ENCODE measurements at places on chromosomes 6 and 20.
A peak's percentile ranks its signal among the peaks of the same experiment; 100 is the strongest.

- no peak for DNase-seq
Measured at GRCh38 chr6:36082318-36082717, 48.0 kb upstream of the MAPK13 start.

GRCh38 chr6:15887491-15888461, 224.9 kb upstream of the DTNBP1 start:
- peak; percentile 46 for DNase-seq

DNA sequence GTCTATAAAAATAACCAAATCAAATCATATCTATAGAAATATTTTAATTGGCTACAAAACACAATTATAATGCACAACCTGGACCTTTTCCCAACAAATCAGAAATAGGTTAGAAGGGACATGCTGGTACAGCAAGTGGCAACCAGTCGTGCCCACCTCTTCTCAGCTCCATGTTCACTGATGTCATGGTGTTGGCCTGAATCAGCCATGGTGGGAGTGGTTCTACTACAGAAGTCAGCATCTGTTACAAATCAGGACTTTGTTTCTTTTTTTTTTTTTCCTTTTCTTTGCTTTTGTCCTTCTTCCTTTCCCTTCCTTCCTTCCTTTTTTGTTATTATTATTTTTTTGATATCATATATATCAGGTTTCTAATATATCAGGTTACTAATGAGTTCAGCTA, 91.2 kb downstream of the RALGAPA2 start:
- no peak for DNase-seq

DNA sequence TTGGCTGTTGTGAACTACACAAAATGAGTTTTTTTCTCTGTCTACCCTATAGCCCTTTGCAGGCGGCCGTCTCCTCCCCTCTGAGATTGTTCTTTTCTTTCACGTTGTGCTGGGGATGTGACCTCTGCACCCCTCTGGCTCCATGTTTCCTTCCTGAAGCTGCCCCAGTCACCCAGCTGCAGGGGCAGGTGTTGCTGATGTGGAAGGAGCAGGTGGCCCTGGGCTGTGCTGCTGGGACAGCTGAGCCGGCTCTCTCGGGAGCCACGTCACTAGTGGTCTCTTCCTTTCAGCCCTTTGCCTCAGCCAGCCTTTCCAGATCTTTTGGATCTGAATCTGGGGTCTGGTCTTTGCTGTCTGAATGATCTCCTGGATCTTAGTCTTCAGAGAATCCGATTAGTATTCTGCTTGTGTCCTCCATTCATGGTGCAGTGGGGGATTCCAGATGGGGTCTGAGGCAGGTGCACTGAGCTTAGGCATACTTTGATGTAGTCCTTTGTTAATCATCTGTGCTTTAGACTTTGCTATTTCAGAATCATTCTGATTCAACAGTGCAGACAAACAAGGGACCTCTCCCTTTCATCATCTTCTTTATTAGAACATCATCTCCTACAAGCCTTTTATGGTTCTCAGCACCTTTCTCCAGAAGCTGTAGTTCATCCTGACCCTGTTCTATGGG, 31.4 kb downstream of the TMEM181 start:
- DNase-seq, result no peak

DNA sequence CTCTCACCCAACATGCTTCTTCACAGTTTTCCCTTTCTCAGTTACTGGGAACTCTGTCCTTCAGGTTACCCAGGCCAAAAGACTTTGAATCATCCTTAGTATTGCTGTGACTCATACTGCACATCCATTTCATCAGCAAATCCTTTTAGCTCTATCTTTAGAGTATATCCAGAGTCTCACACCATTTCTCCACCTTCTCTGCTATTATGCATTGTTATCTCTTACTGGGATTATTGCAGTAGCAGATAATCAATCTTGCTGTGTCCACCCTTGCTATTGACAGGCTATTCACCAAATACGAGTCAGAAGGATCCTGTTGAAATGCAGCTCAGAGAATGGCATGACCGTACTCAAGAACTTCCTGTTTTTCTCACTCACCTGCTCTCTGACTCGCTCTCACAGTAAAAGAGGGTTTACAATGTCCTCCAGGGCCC, 57.3 kb downstream of the BCKDHB start:
- DNase-seq, result peak; percentile 11

DNA sequence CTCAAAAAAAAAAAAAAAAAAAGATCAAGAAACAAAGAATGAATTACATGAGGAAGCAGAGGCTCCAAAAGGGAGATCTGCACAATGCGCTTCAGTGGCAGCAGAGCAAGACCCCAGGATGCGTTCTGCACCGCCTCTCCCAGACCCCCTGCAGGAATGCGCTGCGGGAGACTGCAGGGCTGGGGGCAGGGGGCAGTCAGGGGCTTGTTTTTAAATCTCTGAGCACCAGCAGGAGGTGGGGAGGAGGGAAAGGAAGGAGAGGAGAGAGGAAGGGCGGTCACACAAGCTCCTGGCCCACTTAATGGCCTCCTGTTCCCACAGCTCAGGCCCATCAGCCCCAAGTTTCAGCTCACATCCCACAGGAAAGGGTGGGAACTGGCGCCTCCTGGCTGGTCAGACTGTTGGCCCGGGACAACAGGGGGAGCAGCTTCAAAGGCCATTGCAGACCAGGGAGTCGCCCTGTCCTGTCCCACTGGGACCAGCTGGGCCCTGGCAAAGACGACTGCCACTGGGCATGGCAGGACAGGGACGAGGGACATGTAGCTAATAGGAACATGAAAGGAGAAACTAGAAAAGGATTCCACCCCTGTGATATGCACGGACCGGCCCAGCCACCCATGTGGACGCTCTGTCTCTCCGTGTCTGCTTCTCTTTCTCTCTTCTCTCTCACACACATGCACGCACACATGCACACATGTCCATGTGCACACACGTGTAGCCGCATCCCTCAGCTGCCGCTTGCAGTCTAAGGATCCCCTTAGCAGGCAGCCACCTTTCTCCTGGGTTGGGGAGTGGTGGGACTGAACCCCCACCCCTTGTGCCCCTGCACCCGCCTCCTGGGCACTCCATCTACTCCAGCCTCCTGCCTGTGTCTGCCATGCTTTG, 34.7 kb downstream of the TFEB start:
- no peak for DNase-seq

- no peak for DNase-seq
Measured at GRCh38 chr6:13453771-13454251, 33.6 kb downstream of the GFOD1 start.

DNA sequence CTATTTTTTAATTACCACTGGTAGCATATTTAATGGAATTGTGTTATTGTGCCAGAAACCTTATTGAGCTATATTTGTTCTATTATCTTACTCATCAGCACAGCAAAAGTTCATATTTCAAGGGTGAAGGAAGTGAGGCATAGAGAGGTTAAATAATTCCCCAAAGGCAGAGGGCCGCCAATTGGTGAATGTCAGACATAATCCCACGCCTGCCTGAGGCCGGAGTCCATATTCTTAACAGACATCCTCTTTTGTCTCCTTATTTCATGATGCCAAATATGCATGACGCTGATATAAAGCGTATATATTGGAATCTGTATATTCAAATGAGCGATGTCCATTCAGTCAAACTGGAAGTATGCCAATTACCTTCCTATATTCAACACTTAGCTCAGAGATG, 505.0 kb upstream of the SLC35B3 start:
- DNase-seq, result no peak

- no peak for DNase-seq
Measured at GRCh38 chr6:168782187-168782751, 341.3 kb downstream of the SMOC2 start.

GRCh38 chr20:25145131-25145530, 50.4 kb upstream of the ENTPD6 start:
- no peak for DNase-seq

DNA sequence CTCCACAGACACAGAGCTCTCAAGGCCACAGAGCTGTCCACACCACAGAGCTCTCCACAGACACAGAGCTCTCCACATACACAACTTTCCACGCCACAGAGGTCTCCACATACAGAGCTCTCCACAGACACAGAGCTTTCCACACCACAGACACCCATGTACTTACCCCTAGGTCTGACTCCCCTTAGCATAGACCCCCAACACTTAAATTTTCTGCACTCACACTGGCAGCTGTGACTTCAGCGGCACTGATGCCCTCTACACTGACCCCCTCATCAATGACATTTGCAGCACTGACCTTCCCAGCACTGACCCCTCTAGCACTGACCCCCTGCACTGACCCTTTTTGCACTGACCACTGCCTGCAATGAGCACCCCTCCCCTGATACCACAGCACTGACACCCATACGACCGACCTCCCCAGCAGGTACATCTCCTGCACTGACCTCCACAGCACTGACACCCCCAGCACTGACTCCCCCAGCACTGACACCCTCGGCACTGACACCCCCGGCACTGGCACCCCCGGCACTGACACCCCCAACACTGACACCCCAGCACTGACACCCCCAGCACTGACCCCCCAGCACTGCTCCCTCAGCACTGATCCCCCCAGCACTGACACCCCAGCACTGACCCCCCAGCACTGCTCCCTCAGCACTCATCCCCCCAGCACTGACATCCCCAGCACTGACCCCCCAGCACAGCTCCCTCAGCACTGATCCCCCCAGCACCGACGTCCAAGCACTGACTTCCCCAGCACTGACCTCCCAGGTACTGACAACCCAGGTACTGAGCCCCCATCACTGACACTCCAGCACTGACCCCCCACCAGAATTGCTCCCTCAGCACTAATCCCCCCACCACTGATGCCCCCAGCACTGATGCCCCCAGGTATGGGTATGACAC, 56.5 kb downstream of the ERMARD start:
- DNase-seq, result no peak

GRCh38 chr6:75091467-75092190, 114.2 kb downstream of the COL12A1 start:
- no peak for DNase-seq

- no peak for DNase-seq
Measured at GRCh38 chr6:39617520-39617919, 107.7 kb downstream of the KIF6 start.

- no peak for DNase-seq
Measured at GRCh38 chr20:6265204-6265904, 142.5 kb upstream of the FERMT1 start.

DNA sequence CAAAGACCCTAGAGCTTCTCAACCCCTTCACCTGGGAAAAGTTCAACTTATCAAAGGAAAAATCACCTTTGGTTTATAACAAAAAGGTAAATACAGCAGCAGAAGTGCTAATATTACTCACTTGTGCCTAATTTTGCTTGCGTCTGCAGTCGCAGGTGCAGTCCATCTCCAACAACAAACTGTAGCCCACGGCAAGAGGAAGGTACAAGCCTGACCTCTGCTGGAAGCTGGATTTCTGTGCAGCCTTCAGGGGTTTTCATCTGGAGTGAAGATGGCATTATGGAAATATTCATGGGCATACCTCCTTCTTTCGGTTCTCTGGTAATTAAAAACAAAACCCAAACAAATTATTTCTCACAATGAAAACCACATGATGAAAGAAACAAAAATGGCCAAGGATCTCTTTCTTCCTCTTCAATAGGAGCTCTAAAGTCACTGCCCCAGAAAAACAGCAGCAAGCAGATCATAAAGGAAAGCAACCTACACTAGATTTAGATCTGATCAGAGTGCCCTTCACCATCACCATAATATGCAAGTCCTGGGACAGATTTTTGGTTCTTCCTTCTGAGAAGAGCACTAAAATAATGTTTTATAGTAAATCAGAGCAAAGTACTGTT, 7.8 kb downstream of the UBE3D start:
- DNase-seq, result peak; percentile 50

DNA sequence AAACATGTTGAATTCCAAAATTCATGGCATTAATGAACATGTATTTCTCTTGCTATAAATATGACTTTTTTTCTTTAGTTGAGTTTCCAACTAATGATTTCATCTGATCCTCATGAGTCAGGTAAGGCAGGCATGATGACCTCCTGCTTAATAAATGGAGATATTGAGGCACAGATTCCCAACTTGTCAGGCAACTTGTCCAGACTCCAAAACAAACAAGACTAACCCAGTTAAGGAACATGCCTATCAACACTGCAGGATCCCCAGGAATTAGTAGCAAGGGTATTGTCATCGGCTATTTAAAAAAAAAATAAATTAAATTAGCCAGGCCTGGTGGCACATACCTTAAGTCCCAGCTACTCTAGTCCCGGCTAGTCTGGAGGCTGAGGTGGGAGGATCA, 121.3 kb upstream of the SALL4 start:
- DNase-seq, result no peak

GRCh38 chr6:107540465-107540857, 50.5 kb downstream of the SOBP start:
- DNase-seq, result no peak

- no peak for DNase-seq
Measured at GRCh38 chr6:3341467-3341866, 82.7 kb downstream of the PSMG4 start.

- DNase-seq, result no peak
Measured at GRCh38 chr20:4459081-4459480, 262.6 kb upstream of the PRND start.

GRCh38 chr6:149923327-149923986, 536 bp upstream of the RAET1G start:
- no peak for DNase-seq

- DNase-seq, result no peak
Measured at GRCh38 chr6:148932731-148933130, 185.9 kb downstream of the UST start.

- DNase-seq, result no peak
Measured at GRCh38 chr6:1952740-1953360, 292.6 kb downstream of the GMDS start.

DNA sequence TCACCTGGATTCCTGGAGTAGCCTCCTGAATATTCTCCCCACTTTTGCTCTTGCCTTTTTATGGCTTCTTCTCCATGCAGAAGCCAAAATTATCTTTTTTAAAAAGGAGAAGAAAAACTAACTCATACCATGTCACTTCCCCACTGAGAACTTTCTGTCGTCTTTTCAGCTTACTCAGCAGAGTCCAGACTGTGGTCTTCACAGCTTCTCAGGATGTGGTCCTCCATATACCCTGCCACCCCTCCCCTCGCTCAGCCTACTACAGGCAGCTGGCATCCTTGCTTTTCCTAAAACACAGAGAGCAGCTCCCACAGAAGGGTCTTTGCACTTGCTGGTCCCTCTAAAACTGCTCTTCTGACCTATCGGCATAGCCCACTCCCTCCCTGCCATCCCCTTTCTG, 89.4 kb upstream of the ISM1 start:
- DNase-seq, result no peak

DNA sequence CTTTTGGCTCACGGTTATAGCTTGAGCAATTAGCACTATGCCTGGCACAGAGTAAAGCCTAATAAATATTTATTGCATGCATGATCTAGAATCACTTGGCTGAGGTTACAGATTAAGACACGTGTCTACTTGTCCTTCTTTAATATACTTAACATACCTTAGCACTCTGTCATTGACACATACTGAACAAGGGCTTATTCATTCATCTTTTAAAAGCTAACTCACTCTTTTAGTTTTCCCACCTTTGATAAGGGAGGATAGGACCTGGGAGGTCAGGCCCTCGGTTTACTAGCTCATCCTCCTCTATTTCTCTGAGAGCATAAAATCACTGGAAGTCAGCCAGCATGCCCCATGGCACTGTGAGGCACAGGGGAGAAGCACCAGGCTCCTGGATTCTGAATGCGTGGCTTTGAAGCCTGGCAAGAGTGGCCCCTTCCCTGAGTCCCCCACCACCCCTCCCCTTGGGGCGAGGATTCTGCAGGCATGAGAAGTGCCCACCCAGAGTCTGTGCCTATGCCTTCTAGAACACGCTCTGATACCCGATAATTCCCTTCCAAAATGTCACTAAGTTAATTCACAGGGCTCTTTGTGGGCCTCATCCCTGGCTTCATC, 11.2 kb downstream of the ZCCHC3 start:
- no peak for DNase-seq
